Kidney (tissue), 22 donors: ENCODE measurements at places on chromosomes 11 and 22. TPM values are rescaled to one million over a fixed set of nuclear protein-coding genes. Genes with fewer than 3 reads are reported as not detected.

Gene SLC22A9
- total RNA-seq: not detected

Gene GPR83
- 0.28 TPM for total RNA-seq

Gene ACER3
- total RNA-seq: 35.3 TPM

Gene PRSS23
- total RNA-seq: 54.6 TPM

Gene WNT7B
- 1.6 TPM for total RNA-seq

Gene MS4A2
- total RNA-seq: 9.1 TPM

Gene BATF2
- 5.9 TPM for total RNA-seq

Gene PATE4
- total RNA-seq: not detected

Gene KCNK4
- total RNA-seq: not detected

Gene C11orf21
- 4.9 TPM for total RNA-seq

Gene MAPK1
- total RNA-seq: 128 TPM

Gene PATE2
- total RNA-seq: not detected

Gene MPPED1
- not detected for total RNA-seq

Gene OR52B2
- total RNA-seq: not detected

Gene GNAZ
- total RNA-seq: 5.7 TPM

Gene MS4A6E
- total RNA-seq: 0.38 TPM

Gene GLB1L3
- 0.06 TPM for total RNA-seq

Gene SGSM1
- total RNA-seq: 4.7 TPM

Gene KRTAP5-2
- not detected for total RNA-seq

Gene ARHGAP42
- total RNA-seq: 18.9 TPM

Gene SEZ6L
- 0.19 TPM for total RNA-seq

Gene PHETA2
- 10.4 TPM for total RNA-seq

Gene NXPE4
- 0.63 TPM for total RNA-seq

Gene SERHL2
- 3.1 TPM for total RNA-seq

Gene DENND6B
- total RNA-seq: 16.7 TPM

Gene HPX
- total RNA-seq: 1.3 TPM

Gene CDKN1C
- 54.8 TPM for total RNA-seq

Gene ST3GAL4
- total RNA-seq: 27.4 TPM

Gene LARGE1
- total RNA-seq: 22.9 TPM

Gene TEX12
- not detected for total RNA-seq

Gene SLC5A12
- 0.94 TPM for total RNA-seq

Gene MUC5AC
- total RNA-seq: 0.03 TPM

Gene GSTT2B
- 10.8 TPM for total RNA-seq
